ENCODE measurements at places on chromosomes 12 and 14.

DNA sequence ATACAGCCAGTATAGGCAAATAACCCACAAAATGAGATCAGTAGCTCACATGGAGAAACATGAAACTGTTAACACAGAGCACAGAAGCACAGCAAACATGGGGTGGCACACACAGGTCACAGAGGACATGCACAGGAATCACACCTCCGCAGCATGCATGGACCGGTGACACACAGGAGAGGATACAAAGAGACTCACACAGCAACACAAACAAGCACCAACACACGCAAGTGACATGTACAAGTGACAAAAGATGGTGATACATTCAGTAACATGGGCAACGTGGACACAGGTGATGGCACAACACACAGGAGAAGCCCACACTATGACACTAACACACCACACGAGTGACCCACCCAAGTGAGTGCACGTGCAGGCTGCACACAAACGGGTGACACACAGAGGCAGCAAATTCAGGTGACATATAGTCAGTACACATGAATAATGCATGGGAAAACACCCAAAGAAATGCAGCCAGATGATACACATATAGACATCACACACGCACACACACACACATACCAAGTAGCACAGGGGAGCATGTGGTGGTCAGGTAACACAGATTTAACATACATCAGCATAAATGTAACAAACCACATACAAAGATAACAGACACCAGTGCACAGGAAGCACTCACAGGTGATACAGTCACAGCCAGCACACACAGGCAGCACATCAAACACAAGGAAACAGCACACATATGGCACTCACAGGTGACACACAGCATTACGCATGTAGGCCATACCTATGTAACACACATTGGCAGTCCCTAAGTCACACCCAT is 216.0 kb upstream of the SFSWAP start:
- no peak for DNase-seq

DNA sequence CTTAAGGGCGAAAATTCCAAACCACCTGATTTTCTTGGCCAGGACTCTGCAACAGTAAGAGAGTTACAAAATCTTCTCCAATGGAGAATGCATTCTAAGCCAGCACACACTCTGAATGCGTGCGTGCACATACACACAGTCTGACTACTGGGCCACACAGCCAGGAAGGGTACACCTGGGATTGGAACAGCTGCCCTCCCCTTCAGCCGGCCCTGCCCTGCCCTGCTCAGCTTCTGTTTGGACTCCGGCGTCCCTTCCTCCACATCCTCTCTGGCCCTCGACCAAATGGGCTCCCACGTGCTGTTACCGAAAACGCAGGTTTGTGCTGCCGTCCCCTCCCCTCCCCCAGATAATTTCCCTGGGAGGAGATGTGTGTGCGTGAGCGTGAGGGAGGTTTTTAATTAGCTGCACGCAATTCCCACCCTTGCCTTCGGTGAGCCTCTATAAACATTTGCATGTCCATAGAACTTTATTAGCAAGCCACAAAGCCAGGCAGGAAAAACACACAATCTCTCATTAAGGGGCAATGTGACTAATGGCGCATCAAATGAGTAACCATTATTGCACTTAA is 43.0 kb downstream of the CCNK start:
- no peak for DNase-seq

- no peak for DNase-seq
These were observed 69.5 kb upstream of the FERMT2 start for GRCh38 chr14:53020193-53020932.

- DNase-seq: no peak
These were observed 45.3 kb upstream of the STAC3 start for GRCh38 chr12:57296291-57296690.

- DNase-seq: no peak
These were observed 78.7 kb upstream of the ZDHHC17 start for GRCh38 chr12:76685246-76685678.

DNA sequence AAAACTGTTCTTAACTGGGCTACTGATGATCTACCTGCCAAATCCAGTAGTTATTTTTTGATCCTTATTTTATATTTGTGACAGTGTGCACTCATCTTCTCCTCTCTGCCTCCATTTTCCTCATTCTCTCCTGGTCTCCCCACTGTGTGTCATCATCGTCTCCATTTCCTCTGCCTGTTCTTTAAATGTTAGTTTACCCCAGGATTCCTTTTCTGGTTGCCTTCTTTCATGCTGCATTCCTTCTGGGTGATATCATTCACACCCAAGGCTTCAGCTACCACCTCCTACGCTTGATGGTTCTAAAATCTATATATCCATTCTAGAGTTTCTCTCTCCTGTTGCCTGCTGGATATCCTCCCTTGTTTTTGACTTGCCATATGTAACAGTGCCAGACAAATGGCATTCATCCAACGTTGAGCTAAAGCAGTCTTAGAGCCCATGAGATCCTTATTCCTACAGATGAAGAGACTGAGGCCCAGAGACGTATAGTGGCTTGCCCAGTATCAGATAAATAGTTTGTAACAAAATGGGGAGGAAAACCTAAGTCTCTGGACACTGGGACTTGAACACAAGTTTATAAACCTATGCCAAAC is 109.5 kb downstream of the DIP2B start:
- DNase-seq: no peak

DNA sequence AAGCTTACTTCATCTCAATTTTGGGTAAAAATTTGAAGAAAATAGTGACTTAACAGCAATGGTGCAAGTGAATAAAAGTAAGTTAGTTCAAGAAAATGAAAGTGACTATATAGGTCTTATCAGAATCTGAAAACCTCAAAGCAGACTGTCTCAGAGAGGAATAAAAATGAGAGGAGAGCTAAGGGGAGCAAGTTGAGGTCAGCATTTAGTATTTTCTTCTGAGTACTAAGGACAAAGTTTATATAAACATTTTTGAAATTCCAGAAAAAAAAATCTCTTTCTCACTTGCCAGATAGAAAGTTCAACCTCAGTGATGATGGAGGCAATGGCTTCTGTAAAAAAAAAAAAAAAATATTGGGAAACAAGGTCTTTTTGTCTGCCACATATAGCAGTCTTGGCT is 414.1 kb downstream of the NPAS3 start:
- DNase-seq: no peak

GRCh38 chr14:97276573-97276972 is 479.4 kb downstream of the VRK1 start:
- no peak for DNase-seq

GRCh38 chr14:39365354-39365753 is 66.9 kb downstream of the FBXO33 start:
- DNase-seq: no peak

DNA sequence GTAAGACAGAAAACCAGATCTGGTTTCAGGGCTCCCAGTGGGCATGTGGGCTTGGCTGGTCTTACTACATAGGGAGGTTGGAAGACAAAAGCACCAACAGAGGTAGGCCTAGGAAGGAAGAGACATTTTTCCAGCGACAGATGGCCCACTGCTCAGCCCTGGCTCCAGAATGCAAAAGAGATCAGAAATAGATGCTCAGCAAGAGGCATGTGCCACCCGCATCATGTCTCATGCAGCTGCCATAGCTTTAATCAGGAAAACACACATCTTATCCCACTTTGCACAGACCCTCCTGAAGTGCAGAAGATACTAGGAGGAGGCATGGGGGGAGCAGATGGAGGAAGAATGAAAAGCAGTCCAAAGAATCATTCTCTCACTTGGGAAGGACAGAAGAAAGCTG is 25.3 kb downstream of the VASH1 start:
- DNase-seq: no peak

- DNase-seq: peak; percentile 66
These were observed 48.0 kb downstream of the DRAM1 start for GRCh38 chr12:101925361-101925760.

DNA sequence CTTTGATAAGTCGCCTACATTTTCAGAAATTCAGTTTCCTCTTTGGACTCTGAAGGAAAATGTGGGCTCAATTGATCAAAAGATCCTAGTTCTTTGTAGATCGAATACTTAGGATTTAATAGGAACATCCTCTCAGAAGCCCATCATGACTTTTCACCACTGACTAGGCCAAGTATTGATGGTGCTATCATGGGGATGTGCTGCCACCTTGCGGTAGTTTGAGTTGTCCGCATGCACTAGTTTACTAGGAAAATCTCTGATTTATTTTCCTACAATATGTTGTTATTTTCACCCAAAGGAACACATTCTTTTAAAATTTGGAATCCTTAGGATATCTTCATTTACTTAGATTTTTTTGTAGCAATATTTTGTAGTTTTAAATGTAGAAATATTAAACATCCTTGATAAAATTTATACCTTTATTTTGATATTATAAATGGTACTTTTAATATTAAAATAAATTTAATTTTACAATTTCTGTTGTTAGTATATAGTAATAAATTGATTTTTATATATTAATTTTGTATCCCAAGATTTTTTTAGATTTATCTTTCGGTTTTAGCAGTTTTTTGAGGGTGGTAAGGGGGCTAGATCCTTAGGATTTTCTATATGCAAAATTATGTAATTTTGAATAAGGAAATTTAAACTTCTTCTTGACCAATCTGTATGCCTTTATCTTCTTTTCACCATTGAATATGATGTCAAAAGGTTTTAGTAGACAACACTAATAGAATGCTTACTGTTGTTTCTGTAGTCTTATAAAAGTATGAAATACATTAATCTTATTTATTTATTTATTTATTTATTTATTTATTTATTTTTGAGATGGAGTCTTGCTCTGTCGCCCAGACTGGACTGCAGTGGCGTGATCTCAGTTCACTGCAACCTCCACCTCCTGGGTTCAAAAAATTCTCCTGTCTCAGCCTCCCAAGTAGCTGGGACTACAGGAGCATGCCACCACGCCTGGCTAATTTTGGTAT is 52.9 kb upstream of the OR9K2 start:
- DNase-seq: peak; percentile 68

DNA sequence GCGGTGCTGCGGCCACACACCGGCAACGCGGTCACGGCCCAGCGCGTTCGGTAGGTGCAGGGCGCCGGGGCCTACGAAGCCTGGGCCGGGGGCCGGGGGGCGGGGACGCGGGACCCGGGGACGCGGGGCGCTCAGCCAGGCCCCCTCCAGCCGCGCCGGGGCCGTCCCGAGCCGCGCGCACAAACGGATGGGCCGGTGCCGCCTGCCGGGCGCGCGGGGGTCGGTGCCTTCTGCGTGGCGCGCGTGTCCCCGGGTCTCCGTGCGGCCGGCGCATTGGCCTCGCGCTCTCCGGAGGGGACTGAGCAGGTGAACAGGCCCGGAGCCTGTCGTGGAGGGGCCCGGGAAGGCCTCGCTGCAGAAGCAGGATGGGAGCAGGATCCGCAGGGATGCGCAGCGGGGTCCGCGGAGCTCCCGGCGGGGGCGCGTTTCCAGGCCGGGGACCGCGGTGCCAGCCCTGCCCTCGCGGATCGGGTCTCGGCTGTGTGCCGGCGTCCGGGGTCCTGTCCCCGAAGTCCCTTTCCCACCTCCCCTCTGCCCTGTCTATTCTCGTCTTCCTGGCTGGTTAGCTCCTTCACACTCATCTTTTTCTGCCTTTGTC is 421 bp downstream of the GLT1D1 start:
- DNase-seq: no peak

- DNase-seq: no peak
These were observed 170.3 kb downstream of the TTC7B start for GRCh38 chr14:90645842-90646443.

GRCh38 chr12:48779869-48780268 is 9.0 kb downstream of the ADCY6 start:
- DNase-seq: no peak

DNA sequence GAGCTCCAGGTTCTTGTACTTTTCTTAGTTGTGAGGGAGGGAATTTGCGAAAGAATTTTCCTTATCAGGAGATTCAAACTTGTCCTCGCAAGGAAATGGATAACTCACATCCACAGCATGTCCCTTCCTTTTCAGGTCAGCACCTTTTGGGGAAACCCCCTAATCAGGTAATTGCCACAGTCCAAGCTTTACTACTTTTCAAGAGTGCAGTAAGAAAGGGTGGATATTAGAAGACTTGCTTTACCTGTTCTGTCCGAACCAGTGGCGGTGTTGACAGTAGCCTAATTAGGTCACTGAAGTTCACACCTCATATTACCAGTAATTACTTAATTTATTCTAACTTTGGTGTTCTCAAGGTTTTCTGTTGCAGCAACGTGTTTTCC is 6.7 kb upstream of the C12orf50 start:
- DNase-seq: no peak

DNA sequence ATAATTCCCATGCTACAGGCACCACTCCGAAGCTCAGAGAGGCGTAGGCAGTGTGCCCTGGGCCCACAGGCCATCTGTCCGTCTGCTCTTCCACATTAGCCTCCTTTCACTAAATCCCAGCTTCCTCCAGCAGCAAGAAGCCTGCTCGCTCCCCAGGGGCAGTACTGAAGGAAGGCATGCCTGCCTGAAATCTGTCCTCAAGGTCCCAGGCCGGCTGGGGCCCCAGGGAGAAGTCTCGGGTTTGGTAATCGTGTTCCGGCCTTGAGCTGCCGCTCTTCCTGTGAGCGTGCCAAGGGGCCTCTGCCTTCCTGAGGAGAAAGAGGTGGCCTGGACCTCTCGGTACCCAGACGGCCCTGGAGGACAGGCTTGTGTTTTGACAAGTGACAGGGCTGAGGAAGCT is 15.2 kb upstream of the DLK1 start:
- DNase-seq: no peak

- DNase-seq: no peak
These were observed 771.2 kb downstream of the FSCB start for GRCh38 chr14:43735932-43736331.

GRCh38 chr14:52015411-52016030 is 26.2 kb downstream of the RTRAF start:
- DNase-seq: no peak

- DNase-seq: no peak
These were observed 254.0 kb upstream of the ATXN7L3B start for GRCh38 chr12:74283646-74284045.

GRCh38 chr12:66999141-66999540 is 270.0 kb upstream of the CAND1 start:
- DNase-seq: no peak

DNA sequence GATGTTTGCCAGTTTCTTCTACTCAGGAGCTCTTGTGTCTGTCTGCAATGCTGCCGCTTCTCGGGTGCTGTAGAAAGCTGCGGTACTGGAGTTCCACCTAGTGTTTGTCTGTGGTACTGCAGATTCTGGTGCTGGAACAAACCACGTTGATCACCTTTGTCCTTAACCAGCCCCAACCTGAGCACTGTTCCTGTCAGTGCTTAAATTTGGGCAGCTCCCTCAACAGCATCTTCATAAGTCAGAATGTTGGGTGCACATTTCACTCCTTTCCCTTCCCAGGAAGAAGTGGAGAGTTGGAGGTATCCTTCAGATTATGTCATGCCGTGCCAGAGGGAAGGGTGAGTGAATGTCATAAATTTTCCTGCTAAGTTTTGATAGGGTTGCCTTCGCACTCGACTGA is 48.7 kb upstream of the LALBA start:
- peak; percentile 67 for DNase-seq
